Stimulated activated CD8-positive, alpha-beta memory T cell treated with anti-CD3 and anti-CD28 coated beads, Interleukin-2, amount 100 ng/mL, for 1 hour (primary cell): ENCODE measurements at places on chromosomes 7 and 10.

DNA sequence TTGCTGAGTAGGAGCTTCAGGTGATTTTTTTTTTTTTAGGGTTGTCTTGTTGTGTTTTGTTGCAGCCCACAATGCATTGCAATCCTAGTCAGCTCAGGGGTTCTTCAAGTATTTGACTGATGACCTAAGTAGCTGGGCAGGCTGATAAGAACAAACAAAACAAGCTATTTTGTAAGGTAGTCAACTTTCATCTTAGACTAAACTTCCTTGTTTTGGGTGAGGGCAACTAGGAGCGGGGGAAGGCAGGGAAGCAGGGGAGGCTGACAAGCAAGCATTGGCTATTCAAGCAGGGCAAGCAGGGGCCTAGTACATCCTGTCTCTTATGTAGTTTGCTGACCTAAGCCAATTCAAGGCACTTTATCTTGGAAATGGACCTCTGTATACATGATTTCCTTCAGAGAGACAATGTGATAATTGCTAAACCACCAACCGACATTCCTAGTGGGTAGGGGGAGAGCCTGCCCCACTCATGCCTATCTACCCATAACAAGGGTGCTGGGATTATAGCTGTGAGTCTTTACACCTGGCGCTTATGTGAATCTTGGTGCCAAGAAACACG, 163.3 kb upstream of the PRKCQ start:
- DNase-seq: no peak

DNA sequence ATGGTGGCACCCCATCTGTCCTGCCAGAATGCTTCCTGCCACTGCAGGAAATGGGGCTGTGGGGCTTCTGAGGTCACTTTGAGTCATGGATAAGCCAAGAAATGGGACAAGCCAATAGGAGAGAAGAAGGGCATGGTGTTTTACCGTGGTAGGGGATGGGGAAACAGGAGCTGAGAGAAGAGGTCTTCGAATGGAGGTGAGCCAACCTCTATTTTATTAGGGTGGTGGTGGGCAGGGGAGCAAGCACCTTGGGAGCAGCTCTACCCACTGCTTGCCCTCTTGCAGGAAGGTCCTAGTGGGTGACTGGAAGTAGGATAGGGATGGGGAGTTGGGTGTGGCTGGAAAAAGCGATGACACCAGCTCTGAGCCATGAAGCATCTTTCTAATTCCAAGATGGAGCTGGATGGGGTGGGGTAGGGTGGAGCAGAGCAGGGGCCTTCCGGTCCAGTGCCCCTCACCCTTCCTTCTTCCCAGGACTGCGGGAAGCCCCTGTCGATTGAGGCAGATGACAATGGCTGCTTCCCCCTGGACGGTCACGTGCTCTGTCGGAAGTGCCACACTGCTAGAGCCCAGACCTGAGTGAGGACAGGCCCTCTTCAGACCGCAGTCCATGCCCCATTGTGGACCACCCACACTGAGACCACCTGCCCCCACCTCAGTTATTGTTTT, 9.1 kb downstream of the ZYX start:
- DNase-seq: no peak

- no peak for DNase-seq
Observed at GRCh38 chr10:22986771-22987542, 59.1 kb downstream of the ARMC3 start.

DNA sequence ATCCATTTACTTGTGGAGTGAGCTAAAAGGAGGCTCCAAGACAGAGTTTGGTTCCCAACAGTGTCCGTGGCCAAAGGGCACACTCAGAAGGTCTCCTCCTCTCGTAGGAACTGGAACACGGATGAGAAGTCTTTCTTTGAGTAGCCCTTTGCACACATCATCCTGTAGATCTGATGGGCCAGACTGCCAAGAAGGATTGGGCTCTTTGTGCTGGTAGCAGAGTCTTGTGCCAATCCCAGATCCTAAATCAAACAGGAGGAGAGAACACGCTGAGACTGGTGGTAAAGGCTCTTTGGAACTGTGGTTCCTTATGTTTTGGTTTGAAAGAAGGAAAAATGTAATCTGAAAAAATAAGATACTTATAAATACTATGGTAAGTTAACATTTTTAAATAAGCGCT, 136.6 kb downstream of the HIBADH start:
- no peak for DNase-seq

- DNase-seq: no peak
Observed at GRCh38 chr7:26197153-26198115, 3.1 kb downstream of the HNRNPA2B1 start.

DNA sequence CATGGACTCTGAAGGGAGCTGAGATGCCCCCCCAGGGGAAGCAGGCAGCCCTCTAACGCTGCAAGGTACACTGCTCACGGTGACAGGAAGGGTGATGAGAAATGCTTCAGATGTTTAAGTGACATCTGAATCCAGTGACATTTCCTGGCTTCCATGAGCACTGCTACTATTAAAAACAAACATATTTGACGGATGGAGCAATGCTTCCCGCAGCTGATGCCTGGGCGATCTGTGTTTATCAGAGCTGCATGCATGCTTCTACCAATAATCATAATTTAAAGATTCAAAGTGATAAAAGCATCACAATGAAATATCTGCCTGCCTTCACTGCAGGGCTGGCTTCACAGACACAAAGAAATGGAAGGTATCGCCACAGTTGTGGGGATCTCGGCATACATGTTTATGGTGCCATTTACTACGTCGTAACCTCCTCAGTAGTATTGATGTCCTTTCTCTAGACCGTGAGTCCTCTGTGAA, 66.1 kb upstream of the AOAH start:
- DNase-seq: no peak

- peak; percentile 9 for DNase-seq
Observed at GRCh38 chr7:98211221-98211675, at the start of gene BHLHA15. BHLHA15 (plus strand) TSS chr7:98211439; CDS start chr7:98212310, 871 bp downstream.

DNA sequence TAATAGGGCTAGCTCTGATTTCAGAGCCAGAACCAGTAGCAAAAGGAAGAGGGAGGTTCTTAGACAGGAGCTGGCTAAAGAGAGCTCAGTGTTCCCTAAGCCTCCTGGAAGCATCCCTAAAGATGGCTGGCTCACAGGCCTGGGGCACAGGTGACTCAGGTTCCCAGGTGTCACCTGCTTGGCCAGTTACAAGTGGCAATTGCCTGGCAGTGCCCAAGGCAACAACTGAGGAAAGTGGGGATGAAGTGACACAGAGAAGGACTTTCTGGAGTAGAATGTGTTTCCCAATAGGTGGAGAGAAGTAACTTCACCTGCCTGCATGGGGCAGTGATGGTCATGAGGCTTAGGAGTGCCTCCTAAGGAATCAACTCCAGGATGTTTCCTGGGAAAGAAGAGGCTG, 66.5 kb upstream of the EEPD1 start:
- DNase-seq: no peak

GRCh38 chr7:115822801-115823200, 207.8 kb downstream of the TFEC start:
- no peak for DNase-seq

- no peak for DNase-seq
Observed at GRCh38 chr10:49448924-49449323, 53.0 kb upstream of the DRGX start.

DNA sequence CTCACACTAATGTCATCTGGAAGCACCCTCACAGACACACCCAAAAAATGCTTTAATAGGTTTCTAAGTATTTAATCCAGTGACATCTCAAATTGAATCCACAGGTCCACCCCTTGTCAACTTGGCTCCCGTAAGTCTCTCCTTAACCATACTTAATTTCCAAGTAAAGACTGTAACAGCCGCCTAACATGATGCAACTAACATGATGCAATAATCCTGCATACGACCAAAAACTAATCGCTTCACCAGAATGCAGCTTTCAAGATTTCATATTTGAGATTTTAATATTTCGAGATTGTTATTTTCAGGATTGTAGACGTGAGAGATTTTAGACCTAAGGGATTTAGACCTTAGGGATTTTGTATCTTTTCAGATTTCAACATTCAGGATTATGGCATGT, 3.7 kb upstream of the HDAC9 start:
- no peak for DNase-seq

DNA sequence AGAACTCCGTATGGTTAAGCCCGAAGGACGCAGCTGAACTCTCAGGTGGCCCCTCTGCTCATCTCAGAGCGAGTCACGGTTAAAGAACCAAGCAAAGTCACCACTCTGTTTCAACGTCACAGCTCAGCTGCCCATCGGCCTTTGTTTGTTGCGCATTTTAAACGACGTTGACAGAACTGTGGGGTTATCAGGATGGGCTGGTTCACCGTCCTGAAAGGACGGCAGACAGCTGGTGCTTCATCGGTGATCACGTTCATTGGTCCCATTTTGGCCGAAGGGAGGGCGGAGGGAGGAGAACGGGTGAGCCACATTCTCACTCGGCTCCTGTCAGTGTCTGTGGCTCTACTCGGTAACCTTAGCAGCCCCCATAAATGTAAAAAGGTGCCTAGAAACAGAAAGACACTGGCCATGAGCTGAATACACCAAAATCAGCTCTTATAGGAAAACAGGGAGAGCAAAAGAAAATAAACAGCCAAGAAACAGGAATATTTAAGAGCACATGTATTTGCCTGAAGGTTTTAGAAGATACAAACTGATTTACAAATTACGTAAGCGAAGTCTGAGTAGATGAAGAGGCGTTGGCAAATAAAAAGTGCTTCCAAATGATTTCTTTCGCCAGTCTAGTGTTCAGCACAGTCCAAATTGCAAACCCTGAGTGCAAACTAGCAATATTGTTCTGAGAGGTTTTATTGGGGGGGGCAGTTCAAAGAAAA, 8.4 kb downstream of the PRKAG2 start:
- no peak for DNase-seq

- DNase-seq: peak; percentile 11
Observed at GRCh38 chr10:12214763-12215218, 18.8 kb downstream of the CDC123 start.

DNA sequence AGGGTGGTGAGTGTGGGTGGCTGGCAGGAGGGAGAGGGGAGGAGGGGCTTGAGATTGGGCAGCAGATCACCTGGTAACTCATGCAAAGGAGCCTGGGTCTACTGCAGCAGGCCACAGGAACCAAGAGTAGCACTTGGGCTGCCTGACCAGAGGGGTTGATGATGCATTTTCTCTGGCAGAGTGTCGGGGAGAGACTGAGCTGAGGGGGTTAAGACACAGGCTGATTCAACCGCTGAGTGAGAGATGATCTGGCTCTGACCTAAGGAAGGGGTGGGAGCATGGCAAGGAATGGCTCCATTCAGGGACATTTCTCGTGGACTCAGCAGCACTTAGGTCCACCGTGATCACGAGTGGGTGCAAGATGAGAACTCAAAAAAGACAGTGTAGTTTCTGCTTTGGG, 115.5 kb upstream of the STK17A start:
- DNase-seq: no peak

DNA sequence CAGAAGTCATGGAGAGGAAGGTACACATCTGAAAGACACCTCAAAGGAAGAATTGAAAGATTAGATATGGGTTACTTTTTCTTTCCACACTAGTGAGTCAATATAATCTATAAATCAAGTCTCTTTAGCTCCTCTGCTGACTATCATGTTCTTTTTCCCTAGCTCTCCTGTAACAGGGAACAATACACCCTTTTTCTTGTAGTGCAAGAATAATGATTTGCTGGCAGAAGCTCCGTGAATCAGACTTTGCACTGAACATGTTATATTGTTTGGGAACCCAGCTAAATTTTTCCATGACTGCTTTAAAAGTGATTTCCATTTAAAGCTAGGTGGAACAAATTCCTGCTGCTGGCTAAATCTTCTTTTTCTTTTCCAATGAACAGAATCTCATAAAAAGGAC, 756.6 kb upstream of the C7orf33 start:
- no peak for DNase-seq

GRCh38 chr7:136446751-136447150, 421.7 kb upstream of the CHRM2 start:
- no peak for DNase-seq

DNA sequence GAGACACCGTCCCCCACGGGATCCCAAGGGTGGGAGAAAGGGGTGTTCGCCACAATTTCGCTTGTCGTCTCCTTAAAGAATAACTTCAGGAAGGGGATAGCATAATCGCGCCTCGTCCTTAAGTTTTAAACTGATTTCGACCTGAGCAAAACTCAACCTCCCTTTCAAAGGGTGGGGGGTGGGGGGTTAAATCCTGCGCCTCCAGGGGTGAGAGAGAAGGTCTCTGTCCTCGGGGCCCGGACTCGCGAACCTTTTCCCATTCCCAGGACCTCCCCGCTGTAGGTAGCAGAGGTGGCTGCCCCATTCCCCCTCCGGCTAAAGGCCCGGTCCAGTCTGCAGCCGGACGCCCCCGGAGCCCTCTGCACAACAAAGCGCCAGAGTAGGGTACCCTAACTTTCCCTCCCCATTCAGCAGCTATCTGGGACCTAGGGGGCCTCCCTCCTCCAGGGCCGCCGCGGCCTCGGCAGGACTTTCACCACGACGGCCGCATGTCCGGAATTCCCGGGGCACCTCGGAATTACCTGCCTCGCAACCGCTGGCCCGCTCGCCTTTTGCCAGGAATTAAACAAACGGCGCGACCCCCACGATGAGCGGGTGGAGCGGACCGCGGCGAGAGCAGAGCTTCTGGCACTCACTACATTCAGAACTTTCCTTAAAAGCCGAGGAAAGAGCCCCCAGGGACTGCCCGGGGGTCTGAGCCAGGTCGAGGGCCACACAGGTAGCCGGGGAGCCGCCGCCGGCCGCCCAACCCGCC, 1.7 kb downstream of the CDK6 start:
- no peak for DNase-seq

DNA sequence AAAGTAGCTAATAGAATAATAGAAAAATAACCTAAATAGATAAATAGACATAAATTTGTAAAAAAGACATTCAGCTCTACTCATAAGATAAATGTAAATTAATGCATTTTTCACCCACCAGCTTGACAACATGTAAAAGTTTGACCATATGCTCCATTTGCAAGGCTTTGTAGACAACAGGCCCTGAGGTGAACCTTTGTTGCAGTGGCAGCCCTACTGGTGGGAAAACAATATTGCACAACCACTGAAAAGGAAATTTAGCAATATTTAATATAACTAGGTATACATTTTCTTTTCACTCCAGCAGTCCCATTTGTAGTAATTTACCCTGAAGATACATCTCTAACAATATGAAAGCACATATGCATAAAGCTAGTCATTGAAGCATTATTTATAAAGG, 39.0 kb upstream of the ADRA2A start:
- no peak for DNase-seq

DNA sequence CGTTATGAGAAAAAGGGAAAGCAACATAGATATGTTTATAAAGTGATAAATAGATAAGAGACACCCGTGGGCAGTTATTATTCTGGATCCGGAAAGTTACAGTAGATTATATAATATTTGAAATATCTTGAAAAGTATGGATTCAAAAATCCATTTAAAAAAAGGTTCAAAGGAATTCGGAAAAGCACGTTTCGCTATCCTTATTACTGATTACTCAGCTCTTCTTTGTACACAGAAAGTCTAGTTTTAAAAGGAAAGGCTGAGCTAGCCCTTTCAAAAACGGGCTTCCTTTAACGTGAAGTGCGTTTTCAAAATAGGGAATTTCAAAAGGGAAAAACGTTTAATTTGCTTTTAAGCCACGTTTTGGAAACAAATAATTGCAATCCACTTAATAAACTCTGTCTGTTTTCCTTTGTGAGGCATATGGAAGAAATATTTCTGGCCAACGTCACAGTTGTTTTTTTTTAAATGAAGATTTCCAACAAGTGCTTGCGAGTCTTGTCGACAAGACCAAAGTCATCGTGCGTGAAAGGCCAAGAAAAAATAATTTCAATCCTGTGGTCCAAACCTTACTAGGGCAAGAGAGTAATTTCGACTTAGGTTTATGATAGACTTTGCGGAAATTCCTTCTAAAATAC, 2.2 kb upstream of the SKIDA1 start:
- DNase-seq: no peak

- no peak for DNase-seq
Observed at GRCh38 chr7:75961218-75961617, 33.2 kb downstream of the TMEM120A start.

- no peak for DNase-seq
Observed at GRCh38 chr10:14843327-14843988, 5.4 kb downstream of the HSPA14 start.

- no peak for DNase-seq
Observed at GRCh38 chr10:1674501-1674900, 62.8 kb downstream of the ADARB2 start.
